Stomach (tissue), 19 donors: ENCODE measurements at places on chromosomes 7 and 10. TPM values are rescaled to one million over a fixed set of nuclear protein-coding genes. Genes with fewer than 3 reads are reported as not detected.

GRCh38 chr7:74672343-74672915 is 14.9 kb downstream of the GTF2I start:
- peaks cover 5% of the 10 kb centered on the region for H3K36me3 ChIP-seq
- no peak overlapping the region for H3K27ac ChIP-seq
- DNase-seq, result no peak

- H3K4me3 ChIP-seq, result no peak overlapping the region
- no peak overlapping the region for H3K27ac ChIP-seq
- H3K27me3 ChIP-seq, result no peaks in the 10 kb centered on the region
- peaks cover 27% of the 10 kb centered on the region for H3K36me3 ChIP-seq
- H3K4me1 ChIP-seq, result peaks cover 6% of the 10 kb centered on the region
Measured at GRCh38 chr10:104308439-104308903, 29.8 kb downstream of the ITPRIP start.

GRCh38 chr7:95304990-95305389 is 19.3 kb downstream of the PON1 start:
- no peak overlapping the region for H3K27ac ChIP-seq
- H3K4me1 ChIP-seq, result no peaks in the 10 kb centered on the region
- H3K27me3 ChIP-seq, result no peaks in the 10 kb centered on the region
- no peaks in the 10 kb centered on the region for H3K36me3 ChIP-seq
- no peak for DNase-seq

Gene PRKCQ
- 0.45 TPM for total RNA-seq

- no peaks in the 10 kb centered on the region for H3K4me1 ChIP-seq
- H3K36me3 ChIP-seq, result no peaks in the 10 kb centered on the region
- peak; percentile 26 for DNase-seq
- H3K4me3 ChIP-seq, result no peak overlapping the region
Measured at GRCh38 chr7:47119261-47119865, 462.5 kb downstream of the TNS3 start.
